Smooth muscle cell of trachea (primary cell): ENCODE measurements at places on chromosomes 2 and 18. TPM values are rescaled to one million over a fixed set of nuclear protein-coding genes. Genes with fewer than 3 reads are reported as not detected.

The IL37 gene
- not detected in 2 replicates for total RNA-seq

The DUSP2 gene
- 0.15 and 2.0 TPM in 2 replicates for total RNA-seq

The ZNF396 gene
- total RNA-seq, result 2.8 and 3.0 TPM in 2 replicates

The HRH4 gene
- under 0.01 TPM in 2 replicates for total RNA-seq

The CD8A gene
- not detected in 2 replicates for total RNA-seq

The VSNL1 gene
- total RNA-seq, result 0.29 and 0.99 TPM in 2 replicates

The UGT1A5 gene
- not detected in 2 replicates for total RNA-seq

The CRYGC gene
- total RNA-seq, result not detected in 2 replicates

The CHRND gene
- not detected in 2 replicates for total RNA-seq

The MC4R gene
- total RNA-seq, result not detected in 2 replicates

The AMER3 gene
- under 0.01 TPM in 1 of 2 replicates, not detected in the other for total RNA-seq

The SPOPL gene
- total RNA-seq, result 8.6 and 14.7 TPM in 2 replicates

The STARD6 gene
- not detected in 2 replicates for total RNA-seq

The CNGA3 gene
- total RNA-seq, result under 0.01 and 0.17 TPM in 2 replicates

The TTC39C gene
- total RNA-seq, result 33.3 and 38.9 TPM in 2 replicates

The ACVR1C gene
- 0.44 and 0.50 TPM in 2 replicates for total RNA-seq

The DQX1 gene
- under 0.01 and 0.29 TPM in 2 replicates for total RNA-seq
